Activated CD4-positive, CD25-positive, alpha-beta regulatory T cell treated with anti-CD3 and anti-CD28 coated beads, Interleukin-2, amount 50 U/mL, for 24 hours (primary cell): ENCODE measurements at places on chromosomes 6 and 20.

DNA sequence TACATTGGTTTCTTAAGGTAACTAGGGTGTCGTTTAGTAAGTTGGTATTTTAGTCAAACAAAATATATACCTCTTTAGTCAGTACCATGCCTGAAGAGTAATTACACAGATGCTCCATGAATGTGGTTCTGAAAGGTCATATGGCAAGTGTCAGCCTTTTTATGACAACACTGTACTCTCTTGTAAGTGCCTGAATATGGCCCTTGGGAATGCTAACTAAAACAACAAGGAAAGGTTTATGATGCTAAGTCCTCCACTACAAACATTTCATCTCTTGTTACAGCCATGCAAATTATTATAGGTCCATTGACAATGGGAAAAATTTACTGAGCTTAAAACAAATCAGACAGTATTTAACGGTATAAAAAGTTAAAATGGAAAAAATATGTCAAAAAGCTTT is 39.0 kb upstream of the SUPT3H start:
- ATAC-seq = no peak

GRCh38 chr6:49579649-49580048 is 29.2 kb downstream of the C6orf141 start:
- ATAC-seq = no peak

- ATAC-seq = no peak
These were observed 359.4 kb downstream of the HDGFL1 start for GRCh38 chr6:22928775-22929174.

DNA sequence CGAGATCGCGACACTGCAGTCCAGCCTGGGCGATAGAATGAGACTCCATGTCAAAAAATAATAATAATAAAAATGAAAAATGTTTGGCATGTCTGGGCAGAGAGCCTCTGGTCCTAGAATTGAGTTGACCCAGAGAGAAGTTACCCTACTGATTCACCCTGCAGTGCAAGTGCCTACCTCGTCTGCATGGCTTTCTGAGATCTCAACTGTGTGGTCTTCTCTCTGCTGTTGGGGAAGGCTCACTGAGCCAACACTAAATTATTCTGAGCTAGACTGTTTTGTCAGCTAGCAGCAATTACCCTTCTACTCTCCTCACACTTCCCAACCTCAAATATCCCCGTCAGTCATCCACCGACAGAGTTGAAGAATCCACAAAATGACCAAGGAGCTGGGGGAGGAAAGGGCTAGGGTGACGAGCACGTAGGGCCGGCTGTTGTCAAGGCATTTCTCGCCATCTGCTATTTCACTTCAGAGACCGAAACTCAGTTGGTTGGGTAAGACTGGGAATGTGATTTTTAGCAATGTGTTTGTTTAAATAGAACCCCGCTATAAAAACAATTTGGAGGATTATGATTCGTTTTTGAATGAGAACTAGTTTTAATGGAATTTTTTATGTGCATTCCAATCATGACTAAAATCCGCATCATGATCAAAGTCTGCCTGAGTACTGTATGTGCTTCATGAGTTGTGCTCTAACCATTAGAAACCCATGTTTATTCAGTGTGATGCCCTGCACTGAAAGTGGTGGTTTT is 9.4 kb downstream of the MAS1 start:
- no peak for ATAC-seq

GRCh38 chr6:16758163-16758975 is 2.9 kb downstream of the ATXN1 start:
- no peak for ATAC-seq

- ATAC-seq = no peak
These were observed 43.8 kb upstream of the OSTM1 start for GRCh38 chr6:108118359-108118724.

GRCh38 chr20:764255-764654 is 4.0 kb downstream of the SLC52A3 start:
- no peak for ATAC-seq

GRCh38 chr6:137677709-137678108 is 183.5 kb upstream of the OLIG3 start:
- no peak for ATAC-seq

DNA sequence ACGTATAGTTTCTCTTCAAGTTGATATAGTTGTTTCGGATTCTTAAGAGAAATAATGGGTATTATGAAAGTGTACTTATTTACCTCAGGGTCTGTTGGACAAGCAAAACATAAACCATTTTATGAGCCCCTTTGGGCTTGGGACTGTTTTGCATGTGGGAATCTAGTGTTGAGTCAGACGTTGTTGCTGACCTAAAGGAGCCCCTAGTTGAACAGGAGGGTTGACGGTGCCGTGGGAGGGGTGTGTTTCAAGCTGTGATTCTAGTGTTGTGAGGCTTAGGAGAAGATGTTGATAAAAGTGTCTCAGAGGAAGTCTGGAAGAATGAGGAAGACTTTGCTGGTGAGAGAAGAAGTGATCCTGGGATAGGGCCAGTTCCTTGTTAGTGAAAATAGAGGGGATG is 140.0 kb downstream of the ARID1B start:
- ATAC-seq = no peak

GRCh38 chr20:43507150-43508080 is at the start of gene L3MBTL1:
Gene L3MBTL1, plus strand, starts transcription at chr20:43507697. Its CDS starts 5,807 bp downstream, at chr20:43513504.
- no peak for ATAC-seq

GRCh38 chr6:52015953-52016352 is 71.5 kb downstream of the PKHD1 start:
- no peak for ATAC-seq

DNA sequence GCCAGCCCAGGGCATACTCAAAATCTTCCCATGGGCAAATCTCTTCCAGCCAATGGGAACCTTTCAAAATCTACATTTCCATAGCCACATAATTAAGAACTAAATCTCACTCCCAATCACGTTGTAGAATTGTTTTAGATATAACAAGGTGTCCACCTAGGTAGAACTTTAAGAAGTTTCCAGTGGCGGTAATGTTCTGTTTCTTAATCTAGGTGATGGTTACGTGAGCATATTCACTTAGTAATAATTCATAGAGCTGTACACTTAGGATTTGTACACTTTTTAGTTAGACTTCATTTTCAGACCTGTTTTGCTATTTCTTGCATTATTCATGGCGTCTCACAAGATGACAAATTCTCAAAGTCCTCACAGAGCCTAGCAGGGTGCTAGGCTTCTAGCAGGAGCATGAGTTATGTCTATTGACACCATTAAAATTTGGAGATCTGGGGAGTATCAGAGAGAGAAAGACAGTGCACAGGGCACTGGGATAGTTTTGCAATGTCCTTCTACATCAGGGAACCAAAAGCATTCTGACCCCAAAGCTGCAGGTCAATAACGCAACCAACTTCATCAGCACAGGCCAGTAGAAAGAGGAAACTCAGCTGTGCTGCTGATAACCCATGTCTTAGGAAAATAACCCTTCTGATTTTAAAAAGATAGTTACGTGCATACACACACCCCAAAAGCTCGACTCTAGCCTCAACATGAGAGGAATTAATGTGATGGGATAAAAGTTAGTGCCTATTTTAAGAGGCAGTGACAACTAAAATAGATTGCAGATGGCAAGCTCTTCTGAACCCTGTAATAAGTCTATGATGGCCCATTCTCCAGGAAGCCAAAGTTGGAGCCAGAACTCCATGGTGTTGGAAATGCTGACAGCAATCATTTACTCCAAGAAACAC is 518.1 kb upstream of the JARID2 start:
- no peak for ATAC-seq

DNA sequence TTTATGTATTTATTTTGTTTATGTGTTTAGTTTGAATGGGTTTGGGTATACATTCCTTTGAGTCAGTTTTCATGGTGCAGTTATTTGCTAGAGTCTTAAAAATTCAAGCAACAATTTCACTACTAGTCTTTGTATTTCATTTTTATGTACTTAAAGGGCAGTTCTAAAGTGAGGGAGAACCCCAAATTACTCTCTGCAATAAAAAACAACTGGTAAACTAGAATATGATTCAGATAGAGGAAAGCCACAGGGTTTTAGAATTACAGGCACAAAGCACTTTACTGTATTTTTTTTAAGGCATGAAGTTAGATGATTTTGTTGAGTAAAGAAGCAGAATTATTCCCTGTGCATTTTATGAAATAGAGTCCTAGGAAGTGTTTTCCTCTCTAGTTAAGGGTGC is 183.3 kb downstream of the ARID1B start:
- no peak for ATAC-seq

DNA sequence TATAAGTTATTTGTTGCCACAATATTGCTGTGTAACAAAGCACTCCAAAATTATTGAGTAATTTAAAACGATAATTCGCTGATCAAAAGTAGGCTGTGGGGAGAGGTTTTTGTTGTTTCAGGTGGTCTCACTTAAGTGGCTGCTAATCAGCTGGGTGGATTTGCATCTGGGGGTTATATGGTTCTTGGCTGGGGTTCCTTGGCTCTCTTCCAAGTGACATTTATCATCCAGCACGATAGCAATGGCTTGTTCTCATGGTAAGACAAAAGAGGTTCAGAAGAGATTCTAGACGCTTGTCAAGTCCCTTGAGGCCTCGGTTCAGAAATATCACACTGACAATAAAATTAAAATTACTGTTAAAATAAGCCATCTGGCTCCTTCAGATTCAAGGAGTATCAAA is 1648.8 kb downstream of the GRIK2 start:
- ATAC-seq = no peak

GRCh38 chr6:160378882-160379281 is 30.7 kb downstream of the SLC22A3 start:
- no peak for ATAC-seq

GRCh38 chr20:49475292-49476015 is 7.0 kb downstream of the KCNB1 start:
- no peak for ATAC-seq

DNA sequence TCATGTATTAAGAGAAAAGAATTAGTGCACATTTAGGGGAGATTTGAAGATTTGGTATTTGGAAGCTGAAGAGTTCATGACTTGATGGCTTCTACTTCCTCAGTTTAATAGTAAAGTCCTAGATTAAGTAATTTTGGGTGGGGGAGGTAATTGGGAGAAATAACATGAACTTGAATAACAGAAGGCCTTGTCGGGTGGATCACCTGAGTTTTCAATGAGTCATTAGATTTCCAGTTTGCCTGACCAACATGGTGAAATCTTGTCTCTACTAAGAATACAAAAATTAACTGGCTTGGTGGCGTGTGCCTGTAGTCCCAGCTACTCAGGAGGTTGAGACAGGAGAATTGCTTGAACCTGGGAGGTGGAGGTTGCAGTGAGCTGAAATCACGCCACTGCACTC is 181.0 kb downstream of the GJA1 start:
- ATAC-seq = no peak

DNA sequence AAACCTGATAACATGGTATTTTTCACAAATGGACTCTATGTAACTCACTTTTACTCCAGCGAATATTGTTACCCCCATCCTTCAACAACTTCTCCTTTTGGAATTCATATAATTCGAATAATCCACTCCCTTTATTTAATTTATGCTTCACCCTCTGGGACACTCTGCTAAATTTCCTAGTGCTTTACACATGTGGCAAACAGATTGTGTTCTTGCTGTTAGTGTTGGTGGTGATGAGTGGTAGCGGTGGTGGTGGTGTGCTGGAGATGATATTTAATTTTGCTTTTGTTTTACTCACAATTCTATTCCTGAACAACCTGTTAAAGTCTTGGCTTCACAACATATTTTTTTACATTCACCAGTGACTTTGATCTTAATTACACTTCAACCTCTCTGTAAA is 32.8 kb downstream of the HTR1B start:
- no peak for ATAC-seq

- ATAC-seq = no peak
These were observed 481 bp downstream of the ZNF133 start for GRCh38 chr20:18288749-18289267.

DNA sequence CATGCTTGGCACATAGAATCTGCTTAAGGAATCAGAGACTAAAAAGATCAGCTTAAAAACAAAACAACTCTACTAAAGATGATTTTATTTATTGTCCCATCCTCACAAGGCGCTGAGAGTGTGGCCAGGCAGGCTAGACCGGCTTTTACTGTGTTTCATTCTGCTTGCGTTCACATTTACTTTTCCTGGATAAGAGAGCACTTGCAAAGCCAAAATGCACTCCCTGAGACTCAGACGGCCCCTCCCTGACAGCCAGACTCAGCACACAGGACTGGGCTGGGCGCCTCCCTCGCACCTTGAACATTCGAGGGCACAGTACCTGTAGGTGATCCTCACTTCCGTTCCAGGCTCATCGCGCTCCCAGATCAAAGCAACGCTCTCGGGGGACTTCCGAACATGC is 10.2 kb downstream of the ACSS1 start:
- ATAC-seq = no peak

GRCh38 chr20:36677422-36677771 is 31.4 kb upstream of the SLA2 start:
- no peak for ATAC-seq
